ENCODE measurements at places on chromosomes 7 and 10.

- no peak for DNase-seq
Measured at GRCh38 chr10:4354382-4354812, 471.6 kb upstream of the AKR1E2 start.

DNA sequence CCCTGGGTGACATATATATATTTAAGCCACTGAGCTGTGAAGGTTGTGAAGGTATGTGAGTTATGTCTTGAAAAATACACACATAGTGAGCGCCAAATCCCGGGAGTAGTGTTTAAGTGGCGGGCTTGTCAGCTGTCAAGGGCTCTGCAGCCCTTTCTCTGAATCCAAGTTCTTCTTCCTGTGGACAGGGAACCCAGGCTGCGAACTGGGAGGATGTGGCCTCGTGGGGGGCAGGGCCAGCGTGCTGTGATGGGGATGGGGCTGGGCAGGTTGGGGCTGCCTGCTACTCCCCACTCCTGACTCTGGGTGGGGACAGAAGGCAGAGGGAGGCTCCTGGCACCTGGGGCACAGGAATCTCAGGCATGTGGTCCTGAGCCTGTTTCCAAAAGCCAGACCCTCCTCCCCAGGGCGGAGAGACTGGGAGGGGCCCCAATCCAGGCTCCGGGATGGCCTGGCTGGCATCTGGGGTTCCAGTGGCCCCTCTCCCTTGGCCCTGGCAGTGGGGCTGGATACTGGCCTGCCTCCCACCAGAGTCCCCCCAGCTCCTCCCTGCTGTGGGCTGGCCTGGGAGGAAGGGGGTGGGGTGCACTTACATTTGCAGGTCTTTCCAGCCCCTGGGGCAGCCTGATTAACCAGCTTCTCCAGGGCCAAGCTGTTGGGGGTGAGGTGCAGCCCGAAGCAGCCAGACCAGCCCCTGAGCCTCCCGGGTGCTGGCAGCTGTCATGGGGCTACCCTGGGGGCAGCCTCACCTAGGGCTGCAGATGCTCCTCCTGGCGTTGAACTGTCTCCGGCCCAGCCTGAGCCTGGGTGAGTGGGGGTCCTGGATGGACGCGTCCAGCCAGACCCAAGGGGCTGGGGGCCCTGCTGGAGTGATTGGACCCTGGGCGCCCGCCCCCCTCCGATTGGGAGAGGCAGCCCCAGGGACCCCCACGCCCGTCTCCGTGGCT is at the start of gene UPK3B:
Gene UPK3B (plus strand): TSS at position 622 of the 947 bp plus-strand sequence. CDS start 101 bp downstream, at position 723.
- no peak for DNase-seq

- no peak for DNase-seq
Measured at GRCh38 chr7:2934211-2934731, 90.2 kb upstream of the GNA12 start.

DNA sequence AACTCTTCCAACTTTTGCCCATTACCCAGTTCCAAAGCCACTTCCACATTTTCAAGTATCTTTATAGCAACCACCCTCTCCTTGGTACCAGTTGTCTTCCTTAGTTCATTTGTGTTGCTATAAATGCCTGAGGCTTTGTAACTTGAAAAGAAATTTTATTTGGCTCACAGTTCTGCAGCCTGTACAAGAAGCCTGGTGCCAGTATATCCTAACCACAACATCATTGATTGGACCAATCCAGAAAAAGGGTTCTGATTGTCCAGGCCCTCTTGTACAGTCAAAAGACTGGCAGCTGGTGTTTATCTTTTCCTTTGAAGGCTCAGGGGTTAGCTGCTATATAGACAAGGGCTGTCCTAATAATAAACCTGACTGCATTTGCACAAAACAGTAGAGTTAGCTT is 21.1 kb upstream of the ABCC2 start:
- no peak for DNase-seq

DNA sequence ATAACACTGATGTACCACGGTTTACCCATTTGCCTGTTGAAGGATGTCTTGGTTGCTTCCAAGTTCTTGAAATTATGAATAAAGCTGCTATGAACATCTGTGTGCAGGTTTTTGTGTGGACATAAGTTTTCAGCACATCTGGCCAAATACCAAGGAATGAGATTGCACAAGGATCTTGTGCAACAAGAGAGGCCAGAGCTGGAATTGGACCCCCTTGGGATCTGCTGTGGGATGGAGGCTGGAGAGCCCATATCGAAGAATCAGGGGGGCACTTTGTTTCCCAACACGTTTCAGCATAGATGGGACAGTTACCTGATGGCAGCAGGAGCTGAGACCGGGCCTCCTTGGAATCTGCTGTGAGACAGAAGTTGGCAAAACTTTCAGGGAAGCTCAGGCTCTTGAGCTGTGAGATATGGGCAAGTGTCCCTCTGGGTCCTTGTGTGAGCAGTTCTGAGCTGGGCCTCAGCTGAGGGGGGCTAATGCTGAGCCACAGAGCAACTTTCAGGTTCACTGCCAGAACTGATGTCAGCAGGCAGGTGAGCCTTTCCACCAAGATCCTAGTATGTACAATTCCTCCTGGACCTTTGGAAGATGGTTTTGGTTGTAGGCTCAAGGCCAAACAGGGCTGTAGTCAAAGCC is 115.2 kb upstream of the RAB18 start:
- no peak for DNase-seq

DNA sequence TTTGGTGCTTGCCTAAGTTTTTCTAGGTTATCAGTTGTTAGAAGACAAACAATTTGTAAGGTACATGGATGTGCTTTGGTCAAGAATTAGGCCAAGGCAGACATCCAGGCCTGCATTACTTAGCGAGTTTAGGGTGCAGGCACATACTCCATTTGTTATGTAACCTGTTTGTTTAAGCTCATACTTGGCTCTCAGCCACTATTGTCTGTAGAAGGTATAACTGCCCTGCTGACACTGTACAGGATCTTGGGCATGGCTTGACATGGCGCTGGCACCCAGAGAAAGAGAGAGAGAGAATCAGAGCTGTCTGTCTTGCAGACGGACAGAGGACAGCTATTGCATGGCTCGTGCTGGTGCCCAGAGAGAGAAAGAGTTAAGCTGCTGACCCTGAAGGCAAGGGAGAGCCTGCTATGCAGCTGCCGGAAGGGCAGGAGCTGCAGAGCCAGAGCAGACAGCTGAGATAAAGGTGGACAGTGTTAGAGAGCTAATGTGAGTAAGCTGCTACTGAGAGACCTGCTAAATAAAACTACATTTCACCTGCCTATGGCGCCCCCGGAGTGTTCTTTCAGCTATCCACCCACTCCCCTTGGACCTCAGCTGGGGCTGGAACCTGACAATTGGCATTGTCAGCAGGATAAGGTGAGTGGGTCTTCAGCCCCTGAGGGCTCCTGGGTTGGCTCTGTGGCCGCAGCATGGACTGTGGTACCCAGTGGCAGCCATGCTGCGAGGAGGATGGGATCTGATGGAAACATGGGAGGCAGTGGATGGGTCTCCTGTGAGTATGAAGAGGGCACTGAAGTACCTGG is 120.9 kb upstream of the TMEM106B start:
- no peak for DNase-seq
